ENCODE measurements at places on chromosomes 1 and 21.

DNA sequence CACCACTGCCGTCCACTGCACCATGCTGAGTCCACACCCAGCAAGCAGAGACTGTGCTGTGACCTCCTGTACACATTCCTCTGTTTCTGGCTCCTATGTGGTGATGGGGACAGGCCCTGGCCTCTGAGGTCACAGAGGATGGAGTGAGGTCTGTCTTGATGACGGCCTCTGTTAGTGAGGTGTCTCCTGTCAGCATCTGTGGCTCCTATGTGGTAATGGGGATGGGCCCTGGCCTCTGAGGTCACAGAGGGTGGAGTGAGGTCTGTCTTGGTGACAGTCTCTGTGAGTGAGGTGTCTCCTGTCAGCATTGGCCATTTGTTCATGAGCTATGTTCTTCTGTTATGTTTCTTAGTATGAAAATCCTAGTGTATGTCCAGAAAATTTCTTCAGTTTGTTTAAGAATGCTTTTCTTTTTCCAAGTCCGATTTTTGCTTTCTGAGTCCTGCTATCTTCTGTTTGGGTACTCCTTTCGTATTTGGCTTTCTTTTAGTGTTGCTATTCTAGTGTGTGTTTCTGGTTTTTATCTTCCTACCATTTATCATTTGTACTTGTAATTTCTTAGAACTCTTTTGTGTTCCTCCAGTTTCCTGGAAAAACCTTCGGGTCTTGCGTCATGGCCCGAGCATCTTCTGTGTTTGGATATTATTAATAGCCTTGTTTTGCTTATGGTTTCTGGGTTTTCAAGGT, 13.4 kb downstream of the SNAP47 start:
- no peak for DNase-seq

DNA sequence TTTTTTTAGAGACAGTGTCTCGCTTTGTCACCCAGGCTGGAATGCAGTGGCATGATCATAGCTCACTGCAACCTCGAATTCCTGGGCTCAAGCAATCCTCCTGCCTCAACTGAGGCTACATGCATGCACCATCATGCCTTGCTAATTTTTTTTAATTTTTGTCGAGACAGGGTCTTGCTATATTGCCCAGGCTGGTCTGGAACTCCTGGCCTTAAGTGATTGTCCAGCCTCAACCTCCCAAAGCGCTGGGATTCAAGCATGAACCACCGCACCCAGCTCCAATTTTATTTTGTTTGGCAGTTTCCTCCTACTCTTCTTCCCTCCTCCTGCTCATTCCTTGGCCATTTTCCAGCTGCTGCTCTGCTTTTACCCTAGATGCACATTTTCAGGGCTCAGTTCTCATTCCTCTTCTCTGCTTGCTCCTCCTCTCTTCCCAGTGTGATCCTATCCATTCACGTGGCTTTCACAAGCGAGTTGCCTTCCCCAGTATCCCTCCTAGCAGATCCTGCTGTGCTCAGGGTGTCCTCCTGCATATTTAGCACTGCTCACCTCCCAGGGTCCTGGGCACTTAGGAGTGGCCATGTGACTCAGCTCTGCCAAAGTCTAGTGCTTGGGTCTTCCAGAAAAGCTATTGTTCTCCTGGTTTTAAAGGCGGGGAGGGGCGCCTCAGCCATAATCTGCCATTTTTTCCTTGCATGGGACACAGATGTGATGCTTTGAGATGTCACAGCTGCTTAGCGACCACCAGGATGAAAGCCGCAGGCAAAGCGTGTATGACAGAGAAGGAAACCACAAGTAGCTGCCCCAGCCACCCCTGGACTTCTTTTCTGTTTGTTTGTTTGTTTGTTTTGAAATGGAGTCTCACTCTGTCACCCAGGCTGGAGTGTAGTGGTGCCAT, 33.7 kb downstream of the PSEN2 start:
- DNase-seq, result no peak

GRCh38 chr1:247467129-247467528, 9.2 kb upstream of the OR2B11 start:
- no peak for DNase-seq

GRCh38 chr1:55478742-55479141, 263.6 kb upstream of the USP24 start:
- DNase-seq, result no peak

GRCh38 chr21:18495523-18495922, 91.9 kb upstream of the TMPRSS15 start:
- no peak for DNase-seq

DNA sequence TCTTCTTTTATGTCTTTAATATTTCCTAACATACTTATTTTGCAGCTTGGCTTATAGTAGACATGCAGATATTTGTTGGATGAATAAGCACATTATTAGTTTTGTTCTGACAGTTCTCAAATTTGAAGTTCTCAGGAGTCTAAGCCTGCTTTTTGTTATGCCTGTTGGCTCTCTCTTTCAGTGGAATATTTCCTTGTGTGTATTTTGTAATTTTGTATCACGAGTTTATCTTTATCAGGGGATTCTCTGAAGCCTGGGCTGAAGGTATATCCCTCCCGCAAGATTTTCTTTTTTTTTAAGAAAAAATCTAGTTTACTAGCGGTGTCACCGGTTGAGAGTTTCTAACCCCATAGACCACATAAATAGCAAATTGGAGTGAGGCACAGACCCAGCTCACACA, 105.9 kb downstream of the RGL1 start:
- DNase-seq, result no peak

Measured in CD8-positive, alpha-beta memory T cell (primary cell).